Thoracic aorta (tissue), 2 donors: ENCODE measurements at places on chromosomes 12 and 14. TPM values are rescaled to one million over a fixed set of nuclear protein-coding genes. Genes with fewer than 3 reads are reported as not detected.

Gene IAPP
- not detected for total RNA-seq

Gene C12orf50
- total RNA-seq: not detected

- no peak for DNase-seq
Measured at GRCh38 chr12:49616533-49617219, 6.7 kb upstream of the PRPF40B start.

DNA sequence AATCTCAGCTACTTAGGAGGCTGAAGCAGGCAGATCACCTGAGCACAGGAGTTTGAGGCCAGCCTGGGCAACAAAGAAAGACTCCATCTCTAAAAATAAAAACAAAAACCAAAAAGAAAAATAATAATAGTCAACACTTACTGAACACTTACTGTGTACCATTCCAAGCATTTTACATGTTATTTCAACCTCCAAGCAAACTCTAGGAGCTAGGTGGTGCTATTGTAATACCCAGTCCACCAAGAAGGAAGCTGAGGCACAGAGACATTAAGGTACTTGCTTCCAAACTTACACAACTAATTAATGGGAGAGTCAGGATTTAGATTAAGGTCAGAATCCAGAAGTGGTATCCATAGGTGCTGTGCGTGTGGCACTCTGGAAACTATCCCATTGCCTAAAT lies 13.7 kb upstream of the OR6J1 start:
- DNase-seq: no peak

DNA sequence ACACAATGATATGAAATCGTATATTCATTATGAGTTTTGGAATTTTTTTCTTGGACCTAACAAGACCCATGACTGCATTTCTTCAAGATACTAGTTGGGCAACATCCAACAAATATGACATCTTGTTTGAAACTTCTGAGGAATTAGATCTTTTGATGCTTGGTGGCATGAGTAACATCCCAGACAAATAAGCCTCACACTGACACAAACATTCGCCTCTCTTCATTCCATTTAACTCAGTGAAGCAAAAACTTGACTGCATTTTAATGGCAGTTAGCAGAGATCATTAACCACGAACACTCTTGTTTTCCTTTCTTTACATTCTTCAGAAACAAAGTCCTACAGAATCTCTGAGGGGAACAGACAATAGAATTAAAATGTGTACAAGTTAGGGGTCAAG lies 758.3 kb downstream of the C12orf50 start:
- no peak for DNase-seq

- no peak for DNase-seq
Measured at GRCh38 chr12:43766291-43766690, 7.5 kb downstream of the IRAK4 start.

DNA sequence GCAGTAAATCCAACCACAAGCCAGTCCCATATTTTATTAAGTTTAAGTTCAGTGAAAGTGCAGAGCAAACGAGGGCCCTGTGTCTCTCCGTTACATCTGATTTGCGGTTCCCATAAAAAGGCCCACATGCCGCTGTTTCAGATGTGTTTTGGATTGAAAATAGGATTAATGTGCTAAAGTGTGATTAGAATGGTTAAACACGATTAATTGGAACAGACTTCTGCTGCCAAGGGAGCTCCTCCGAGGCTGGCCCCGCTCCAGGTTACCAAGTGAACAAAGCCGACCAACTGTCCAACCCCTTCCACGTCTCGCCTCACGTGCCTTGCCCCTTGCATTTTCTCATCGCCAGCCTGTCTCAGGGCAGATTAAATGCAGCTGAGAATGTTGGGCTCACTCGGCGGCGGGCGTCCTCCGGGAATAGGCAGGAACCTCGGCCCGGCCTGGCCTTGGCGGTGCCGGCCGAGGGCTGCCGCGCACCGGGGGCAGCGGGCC lies 166.5 kb upstream of the GSC start:
- peak; percentile 5 for DNase-seq

DNA sequence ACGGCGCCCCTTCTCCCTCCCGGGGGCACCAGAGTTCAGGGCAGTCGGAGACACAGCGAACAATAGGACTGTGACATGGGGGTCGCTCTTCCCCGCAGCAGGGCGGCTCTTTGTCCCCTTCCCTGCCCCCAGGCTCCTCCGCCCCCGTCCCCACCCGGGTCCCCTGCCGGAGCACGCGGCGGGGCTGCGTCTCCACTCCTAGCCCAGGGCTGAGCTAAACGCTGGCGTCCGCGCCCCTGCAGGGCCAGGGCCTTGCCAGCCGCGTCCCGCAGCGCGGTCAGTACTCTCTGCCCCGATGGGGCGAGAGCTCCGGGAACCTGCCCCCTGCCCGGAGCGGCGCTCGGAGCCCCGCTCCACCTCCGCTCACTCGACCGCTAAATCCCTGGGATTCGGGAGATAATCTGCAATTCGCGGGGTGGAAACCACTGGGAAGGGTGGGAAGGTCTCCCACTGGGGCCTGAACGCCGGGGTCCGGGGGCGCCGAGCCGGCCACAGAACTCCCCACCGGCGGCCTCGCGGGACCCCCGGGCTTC lies 825 bp upstream of the CCDC85C start:
- no peak for DNase-seq

GRCh38 chr12:7787574-7788293 lies 1.5 kb upstream of the NANOG start:
- no peak for DNase-seq

DNA sequence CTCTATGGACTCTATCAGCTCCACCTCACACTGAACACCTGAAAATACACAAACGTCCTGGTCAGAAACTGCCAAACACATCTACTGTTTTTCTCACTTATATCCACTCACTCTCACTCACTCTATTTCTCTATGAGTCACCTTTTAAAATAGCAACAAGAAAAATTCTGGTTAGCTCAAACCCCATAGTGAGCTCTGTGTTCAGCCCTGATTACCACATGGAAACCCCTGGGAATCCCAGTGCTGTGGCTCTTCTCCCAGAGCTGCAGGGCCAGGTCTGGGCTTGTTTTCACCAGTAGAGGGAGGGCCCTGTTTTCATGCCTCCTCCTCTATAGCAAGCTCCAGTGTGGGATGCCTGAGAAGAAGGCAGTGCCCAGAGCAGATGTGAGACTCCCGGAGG lies 1126.1 kb downstream of the TMEM121 start:
- DNase-seq: no peak

GRCh38 chr12:79006306-79006705 lies 141.7 kb downstream of the SYT1 start:
- no peak for DNase-seq

Gene SLC38A4
- 0.14 TPM for total RNA-seq

Gene AMIGO2
- total RNA-seq: 10.9 TPM

DNA sequence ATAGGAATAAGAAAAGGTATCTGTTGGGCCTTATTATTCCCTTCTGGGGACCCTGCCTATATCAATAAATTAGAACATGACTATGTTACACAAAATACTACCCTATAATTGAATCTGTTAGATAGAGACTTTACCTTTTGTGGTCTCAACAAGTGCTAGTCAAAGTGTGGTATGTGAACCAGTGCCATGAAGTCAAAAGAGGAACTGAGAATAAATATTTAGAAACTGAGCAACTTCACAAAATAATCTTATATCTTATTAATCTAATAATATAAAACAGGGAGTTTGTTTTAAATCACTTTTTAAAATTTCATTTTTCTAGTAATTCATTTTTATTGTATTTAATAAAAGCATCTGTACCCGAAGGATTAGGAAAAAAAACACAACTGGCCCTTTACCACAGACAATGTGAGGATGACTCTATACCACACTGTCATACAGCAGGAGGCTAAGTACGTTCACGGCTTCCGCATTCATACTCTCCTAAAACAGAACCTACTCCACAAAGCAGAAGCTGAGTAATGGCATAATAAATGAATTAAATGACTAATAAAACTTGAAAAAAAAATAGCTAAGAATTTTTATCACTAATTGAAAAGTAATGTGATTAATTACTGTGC lies 42.1 kb downstream of the SEC23A start:
- DNase-seq: no peak

DNA sequence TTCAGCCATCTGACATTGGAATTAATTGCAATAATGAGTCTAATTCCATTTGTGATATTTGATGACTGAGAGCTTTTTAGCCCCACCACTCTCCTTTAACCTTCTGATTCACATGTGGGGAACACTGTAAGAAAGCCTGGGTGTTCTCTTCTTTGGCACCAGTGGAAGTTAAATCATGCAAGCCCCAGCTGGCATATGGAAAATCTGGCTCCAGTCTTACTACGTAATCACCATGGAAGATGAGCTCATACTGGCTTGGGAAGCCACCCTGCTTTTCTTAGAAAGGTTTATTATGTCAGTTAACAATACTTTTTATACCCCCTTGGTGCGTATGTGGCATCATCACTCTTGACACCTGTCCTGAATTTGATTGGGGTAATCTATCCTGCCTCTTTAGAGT lies 479.3 kb downstream of the SLC16A7 start:
- DNase-seq: no peak

DNA sequence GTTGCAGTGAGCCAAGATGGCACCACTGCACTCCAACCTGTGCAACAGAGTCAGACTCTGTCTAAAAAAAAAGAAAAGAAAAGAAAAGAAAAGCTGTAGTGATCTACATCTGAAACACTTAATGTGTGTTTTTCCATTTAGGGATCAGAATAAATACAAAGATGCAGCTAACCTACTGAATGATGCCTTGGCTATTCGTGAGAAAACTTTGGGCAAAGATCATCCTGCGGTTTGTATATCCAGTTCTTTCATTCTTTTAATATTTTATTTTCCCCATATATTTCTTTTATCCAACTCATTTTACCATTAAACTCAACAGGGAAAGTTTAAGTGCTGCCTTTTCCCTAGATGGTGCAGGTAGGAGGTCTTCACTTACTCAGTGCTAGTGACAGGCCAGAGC lies 40.4 kb downstream of the KLC1 start:
- DNase-seq: no peak

- no peak for DNase-seq
Measured at GRCh38 chr12:102629262-102629888, 149.0 kb upstream of the IGF1 start.

DNA sequence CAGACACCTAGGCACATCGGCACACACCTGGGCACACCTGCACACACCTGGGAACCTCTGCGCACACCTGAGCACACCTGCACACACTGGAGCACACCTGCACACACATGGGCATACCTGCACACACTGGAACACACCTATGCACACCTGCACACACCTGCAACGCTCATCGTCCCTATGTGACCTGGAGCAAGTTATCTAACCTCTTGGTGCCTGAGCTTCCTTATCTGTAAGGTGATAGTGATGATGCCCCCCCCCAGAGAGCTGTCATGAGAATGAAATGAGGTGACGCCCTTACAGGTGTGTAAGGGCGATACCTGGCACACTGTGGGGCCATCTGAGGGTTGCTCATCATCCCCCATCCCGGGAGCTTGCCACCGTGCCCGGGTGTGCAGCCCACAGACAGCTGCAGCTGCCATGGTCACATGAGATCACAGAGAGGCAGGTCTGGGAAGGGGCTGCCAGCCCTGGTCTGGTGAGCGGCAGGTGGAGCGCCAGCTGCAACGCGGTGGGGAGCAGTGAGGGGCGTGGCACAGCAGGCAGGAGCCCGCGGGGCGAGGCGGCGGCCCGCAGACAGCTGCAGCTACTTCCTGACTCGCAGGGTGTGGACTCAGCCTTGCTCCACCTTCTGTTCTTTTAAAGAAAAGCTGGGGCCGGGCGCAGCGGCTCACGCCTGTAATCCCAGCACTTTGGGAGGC lies 59.9 kb upstream of the FBRSL1 start:
- DNase-seq: no peak

DNA sequence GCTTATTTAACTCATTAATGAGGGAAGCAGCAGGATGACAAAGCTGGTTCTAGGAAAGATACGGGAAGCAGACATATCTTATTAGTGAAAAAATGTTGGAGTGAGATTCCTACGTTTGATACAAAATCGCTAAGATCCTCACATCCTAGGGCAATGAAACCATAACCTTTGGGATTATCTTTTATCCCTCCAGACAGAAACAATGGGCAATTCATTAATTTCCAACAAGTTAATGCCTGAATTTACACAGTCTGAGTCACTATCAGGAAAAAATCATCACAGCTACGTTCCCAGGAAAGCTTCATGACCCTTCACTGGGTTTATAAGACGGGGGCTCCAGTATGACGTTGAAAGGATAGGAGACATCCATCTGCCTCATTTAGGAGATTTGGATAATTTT lies 45.0 kb downstream of the SLC24A4 start:
- no peak for DNase-seq
